ENCODE measurements at places on chromosomes 3 and 15.

DNA sequence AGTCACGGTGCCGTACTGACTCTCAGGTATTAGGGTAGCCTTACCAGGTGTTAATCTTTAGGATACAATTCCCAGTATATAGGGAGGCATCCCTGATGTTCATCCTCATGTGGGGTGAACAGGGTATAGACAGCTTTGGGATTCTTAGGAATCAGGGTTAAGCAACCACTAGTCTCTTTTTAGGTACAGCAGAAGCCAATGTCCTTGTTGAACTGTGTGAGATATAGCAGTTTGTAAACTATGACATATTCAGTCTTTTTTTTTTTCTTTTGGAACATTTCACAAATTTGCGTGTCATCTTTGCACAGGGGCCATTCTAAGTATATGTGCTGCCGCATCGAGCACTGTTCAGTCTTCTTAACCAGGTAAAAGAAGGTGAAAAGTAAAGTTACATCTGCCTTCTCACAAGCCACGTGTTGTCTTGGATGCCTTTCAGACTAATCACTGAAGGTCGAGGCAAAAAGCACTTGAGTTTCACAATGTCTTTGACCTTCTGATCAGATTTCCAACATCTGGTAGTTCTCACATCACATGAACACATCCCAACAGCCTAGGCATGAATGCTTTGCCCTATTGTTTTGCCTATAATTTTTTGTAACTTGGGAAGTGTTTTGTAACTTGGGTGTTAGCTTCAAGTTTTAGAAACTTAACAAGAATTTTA is 17.2 kb downstream of the TSEN2 start:
- DNase-seq = peak; percentile 88

- peak; percentile 55 for DNase-seq
These were observed 16.2 kb downstream of the ATP11B start for GRCh38 chr3:182809531-182809930.

- DNase-seq = no peak
These were observed 19.1 kb upstream of the FSTL1 start for GRCh38 chr3:120469882-120470301.

DNA sequence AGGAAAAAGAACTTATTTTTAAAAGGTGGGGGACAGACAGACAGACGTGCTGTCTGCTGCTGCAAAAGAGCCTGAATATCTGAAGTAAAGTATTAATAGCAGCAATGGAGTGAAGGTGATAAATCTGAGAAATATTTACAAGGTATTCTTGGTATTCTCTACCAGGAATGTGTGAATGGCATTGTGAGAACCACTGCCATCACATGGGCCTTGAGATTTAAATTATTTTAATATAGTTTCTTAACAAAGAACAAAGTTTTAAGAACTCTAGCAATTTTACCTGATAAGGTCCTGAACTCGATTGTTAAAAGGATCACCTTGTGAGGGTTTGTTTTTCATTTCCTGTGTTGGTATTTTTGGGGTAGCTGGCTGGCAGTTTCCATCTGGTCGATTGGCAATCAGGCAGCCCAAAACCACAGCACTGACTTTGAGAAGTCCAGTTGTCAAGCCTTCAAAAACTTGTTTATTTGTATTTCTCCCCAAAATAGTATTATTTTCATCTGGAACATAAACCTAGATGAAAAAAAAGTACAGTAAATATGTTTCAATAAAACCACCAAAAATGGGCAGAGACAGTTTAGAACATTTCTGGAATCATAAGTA is 97.3 kb downstream of the ISL2 start:
- peak; percentile 30 for DNase-seq

DNA sequence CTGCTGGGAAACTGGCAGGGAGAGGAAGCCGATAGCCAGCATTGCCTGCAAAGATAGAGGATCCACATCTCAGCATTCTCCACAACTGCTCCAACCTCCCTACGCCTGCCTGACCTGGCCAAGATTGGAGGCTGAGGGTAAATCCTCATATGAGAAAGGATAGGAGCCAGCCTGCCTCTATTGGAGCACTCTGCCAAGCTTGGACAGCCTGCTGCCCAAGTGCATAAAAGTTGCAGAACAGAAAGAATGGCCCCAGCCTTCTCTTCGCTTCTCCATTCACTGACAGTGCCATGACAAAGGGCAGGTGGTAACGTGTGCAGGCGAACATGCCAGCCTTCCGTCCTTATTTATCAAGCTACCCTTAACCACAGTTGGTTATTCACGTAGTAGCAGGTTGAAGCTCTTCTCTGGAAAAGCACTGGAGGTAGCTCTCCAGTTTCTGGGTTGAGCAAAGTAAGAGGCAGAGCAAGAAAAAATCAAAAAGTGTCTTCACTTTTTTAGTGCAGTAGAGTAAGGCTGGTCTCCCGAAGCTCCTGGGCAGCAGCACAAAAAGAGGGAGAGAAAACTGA is 4.3 kb downstream of the BMF start:
- DNase-seq = no peak

DNA sequence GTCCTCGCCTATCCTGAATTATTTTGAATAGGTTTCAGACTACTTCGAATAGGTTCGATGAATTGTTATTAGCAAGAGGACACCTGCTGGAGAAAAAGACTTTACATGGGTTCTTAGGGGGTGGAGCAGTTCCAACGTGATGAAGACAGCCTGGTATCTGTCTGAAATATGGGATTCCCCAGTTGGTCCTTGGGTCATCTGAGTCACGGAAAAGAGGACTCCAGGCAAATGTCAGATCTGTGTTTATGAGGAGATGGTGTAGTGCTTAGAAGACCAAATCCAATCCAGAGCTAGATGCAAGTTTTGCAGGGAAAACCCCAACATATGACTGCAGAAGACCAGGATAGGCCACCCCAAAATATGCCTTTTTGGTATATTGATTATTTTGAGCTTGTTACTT is 98.9 kb upstream of the IGSF10 start:
- DNase-seq = no peak

- peak; percentile 88 for DNase-seq
These were observed 153.3 kb downstream of the P3H2 start for GRCh38 chr3:189967254-189967865.

DNA sequence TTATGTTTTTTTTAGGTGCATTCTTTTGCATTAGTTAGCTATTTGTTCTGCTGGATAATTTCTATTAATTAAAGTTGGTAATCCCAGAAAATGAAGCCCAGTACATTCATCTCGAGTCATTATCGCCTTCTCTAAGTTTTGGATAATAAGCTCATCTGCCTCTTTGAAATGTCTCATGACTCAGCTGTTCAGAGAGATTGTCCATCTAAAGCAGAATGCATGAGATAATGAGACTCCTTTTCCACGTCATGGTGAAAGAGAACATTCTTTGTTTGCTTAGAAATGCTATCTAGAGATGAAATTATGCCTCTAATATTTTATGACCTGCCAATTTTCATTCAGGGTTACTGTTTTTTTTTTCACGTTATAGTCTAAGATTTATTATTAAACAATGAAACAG is 374.7 kb upstream of the GOLIM4 start:
- DNase-seq = no peak

DNA sequence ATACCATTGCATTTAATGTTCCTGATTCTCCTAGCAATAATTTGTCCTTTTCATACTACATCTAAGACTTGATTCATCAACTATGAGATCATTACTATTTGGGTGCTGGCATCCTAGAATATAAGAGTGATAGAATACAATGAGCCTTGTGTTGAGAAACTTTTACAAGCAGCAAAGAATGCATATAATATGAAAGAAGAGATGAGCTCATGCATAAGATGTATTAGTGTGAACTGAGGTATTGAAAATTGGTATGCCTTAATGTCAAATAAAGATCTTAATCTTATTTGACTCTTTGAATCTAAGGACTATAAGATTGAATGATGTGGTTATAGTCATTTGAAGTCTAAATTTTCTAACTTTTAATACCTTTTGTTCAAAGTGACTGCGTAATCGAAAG is 220.0 kb upstream of the ARHGEF26 start:
- DNase-seq = no peak

GRCh38 chr15:31295658-31296057 is 31.0 kb upstream of the KLF13 start:
- DNase-seq = no peak

GRCh38 chr3:87145553-87145952 is 81.6 kb upstream of the CHMP2B start:
- no peak for DNase-seq

GRCh38 chr3:16437640-16438039 is 75.9 kb downstream of the RFTN1 start:
- DNase-seq = no peak

DNA sequence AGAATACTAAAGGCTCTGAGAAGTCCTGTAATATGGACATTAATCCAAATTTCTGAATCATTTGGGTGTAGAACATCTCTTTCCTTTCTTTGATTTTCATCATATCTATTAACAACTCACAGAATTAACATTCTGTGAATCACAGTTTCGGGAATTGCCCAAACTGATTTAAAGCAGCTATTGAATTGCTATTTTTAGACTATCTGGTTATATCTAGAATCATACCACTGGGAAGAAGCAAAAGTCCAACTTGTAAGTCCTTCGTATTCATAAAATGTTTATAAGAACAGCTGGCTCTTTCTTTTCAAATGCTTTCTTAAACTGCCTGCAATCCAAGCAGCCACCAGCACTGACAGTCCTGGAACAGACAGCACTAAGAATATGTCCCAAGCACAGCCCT is 733.0 kb downstream of the NTRK3 start:
- no peak for DNase-seq

GRCh38 chr3:45781271-45781670 is 15.1 kb downstream of the SLC6A20 start:
- DNase-seq = no peak

DNA sequence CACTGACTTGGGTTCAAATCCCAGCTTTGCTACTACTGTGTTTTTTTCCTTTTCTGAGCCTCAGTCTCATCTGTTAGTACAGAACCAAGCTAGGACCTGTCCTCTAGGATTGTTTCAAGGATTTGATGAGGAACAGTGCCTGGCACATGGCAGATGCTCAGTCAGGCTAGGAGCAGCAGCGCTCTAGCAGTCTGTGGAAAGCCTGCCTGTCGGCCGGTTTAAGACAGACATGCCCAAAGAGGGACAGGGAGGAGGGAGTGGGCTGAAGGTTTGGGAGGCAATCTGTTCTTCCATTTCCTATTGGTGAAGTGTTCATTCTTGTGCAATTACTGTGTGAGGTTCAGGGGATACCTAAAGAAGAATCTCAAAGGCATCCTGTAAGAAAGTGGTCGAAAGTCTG is 35.1 kb upstream of the RGMA start:
- DNase-seq = no peak

- DNase-seq = no peak
These were observed 11.0 kb downstream of the MRAS start for GRCh38 chr3:138359148-138359918.

GRCh38 chr3:108114423-108115065 is 23.7 kb upstream of the CD47 start:
- no peak for DNase-seq

DNA sequence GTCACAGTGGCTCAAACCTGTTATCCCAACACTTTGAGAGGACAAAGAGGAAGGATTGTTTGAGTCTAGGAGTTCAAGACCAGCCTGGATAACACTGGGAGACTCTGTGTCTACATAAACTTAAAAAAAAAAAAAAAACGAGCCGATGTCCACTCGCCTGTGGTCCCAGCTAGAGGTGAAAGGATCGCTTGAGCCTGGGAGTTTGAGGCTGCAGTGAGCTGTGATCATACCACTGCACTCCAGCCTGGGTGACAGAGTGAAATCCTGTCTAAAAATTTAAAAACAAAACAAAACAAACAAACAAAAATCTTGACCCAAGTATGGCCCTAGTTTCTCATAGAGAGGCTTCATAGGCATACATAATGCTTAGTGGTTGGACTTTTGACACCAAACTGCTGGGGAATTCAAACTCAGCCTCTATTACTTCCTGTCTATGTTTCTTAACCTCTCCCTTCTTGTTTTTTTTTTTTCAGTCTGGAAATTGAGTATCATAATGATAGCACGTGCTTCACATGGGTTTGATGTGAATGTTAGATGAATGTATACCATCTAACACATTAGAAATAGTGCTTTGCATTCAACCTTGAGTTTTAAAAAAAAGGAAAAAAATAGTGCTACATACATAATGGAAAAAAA is 46.4 kb upstream of the CAPN7 start:
- DNase-seq = peak; percentile 7

DNA sequence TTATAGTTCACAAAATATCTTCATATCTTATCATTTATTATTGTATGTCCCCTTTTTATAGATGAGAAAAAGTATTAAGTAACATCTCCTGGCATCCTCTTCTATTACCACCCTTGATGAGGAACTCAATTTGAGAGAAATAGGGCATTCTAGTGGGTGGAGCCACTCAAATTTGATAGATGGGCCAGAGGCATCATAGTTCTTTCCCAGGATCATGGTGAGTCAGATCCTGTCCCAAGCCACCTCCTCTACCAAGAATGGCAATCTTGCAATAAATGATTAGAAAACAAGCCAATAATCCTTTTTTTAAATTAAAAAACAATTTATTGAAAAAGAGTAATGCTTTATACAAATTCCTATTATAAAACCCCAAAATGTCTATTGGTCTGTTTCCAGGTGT is 16.8 kb downstream of the CLDN1 start:
- no peak for DNase-seq

GRCh38 chr15:76866716-76867321 is 38.3 kb downstream of the SCAPER start:
- peak; percentile 75 for DNase-seq

DNA sequence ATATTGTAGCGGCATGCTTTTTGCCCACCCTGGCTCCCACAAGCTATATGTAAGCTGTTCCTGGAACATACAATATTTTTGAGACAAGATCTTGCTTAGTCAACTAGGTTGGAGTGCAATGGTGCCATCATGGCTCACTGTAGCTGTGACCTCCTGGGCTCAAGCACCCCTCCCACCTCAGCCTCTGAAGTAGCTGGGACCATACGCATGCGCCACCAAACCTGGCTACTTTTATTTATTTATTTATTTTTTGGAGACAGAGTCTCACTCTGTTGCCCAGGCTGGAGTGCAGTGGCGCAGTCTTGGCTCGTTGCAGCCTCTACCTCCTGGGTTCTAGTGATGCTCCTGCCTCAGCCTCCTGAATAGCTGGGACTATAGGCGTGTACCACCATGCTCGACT is 6.7 kb upstream of the SQOR start:
- no peak for DNase-seq

DNA sequence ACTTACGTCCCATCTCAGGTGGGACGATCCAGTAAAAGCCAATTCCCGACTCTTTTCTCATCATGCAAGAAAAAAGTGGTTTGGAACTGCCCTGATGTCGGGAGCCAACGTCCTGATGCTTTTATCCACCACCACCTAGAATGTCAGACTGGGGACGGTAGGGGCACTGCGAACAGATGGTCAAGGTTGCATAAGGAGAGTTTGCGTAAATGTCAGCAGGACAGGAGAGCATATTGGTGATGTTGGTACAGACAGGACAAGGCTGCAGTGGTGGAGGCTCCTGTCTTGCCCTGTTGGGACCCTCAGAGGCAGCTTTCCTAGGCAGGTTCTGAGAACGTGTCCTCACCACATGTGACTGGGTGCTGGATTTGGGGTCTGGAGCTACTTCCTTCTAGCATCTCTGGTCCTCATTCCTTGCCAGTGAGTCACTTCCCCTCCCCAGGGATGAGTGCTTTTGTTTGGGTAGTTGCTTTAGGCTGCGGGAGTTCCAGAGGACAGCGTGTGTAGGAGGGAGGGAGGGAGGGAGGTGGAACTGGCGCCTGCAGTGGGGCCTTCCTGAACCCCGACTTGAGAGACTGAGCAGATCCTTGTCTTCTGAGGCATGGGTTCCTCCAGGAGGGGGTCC is 21.0 kb downstream of the THSD4 start:
- peak; percentile 72 for DNase-seq

GRCh38 chr15:42058791-42059190 is 35.6 kb downstream of the PLA2G4D start:
- DNase-seq = no peak
